Activated CD4-positive, alpha-beta T cell treated with anti-CD3 and anti-CD28 coated beads, Interleukin-2, amount 10 ng/mL, durations not matched to agents 24 days and 14 days (primary cell): ENCODE measurements at places on chromosomes 11 and 22. TPM values are rescaled to one million over a fixed set of nuclear protein-coding genes. Genes with fewer than 3 reads are reported as not detected.

UCP3 gene
- total RNA-seq, result 2.9 and 3.6 TPM in 2 replicates

DNA sequence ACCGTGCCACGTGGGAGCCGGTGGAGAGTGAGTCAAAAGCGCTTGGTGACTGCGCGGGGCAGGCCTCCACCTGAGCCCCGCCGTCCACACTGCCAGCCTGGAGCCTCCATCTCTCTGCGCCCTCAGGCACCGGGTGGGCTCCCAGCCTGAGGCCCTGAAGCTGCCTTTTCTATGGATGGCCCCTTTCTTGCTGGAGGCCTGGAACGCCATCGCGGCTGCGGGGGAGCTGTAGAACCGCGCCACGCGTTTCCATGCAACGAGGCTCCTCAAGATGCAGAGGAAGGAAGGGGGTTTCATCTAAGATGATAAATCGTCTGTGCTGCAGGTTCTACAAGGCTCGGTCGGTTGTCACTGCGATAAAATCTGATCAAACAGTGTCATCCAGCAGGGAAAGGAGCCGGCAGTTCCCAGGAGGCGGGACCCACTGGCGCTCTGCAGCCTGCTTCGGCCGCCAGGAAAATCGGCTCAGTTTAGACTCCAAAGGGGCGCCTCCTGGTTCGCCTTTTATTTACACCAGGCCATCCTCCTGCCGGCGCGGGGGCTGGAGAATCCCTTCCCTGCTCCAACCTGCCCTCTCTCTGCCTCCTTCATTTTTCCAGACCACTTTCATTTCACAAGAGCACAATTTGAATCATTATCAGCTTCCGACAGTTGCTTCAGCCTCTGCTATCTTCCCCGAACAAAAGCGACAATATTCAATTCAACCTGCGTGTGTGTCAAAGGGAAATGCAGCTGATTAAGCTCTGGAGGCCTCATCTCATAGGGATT lies 624.4 kb downstream of the BRD1 start:
- no peak overlapping the region for H3K27ac ChIP-seq
- H3K4me3 ChIP-seq, result no peak overlapping the region
- no peaks in the 10 kb centered on the region for H3K36me3 ChIP-seq
- no peaks in the 10 kb centered on the region for H3K27me3 ChIP-seq

- H3K4me3 ChIP-seq, result no peak overlapping the region
- no peaks in the 10 kb centered on the region for H3K36me3 ChIP-seq
- DNase-seq, result no peak
- peaks cover 12% of the 10 kb centered on the region for H3K27me3 ChIP-seq
These were observed 29.5 kb upstream of the IGSF9B start for GRCh38 chr11:133985981-133986944.

OR2AT4 gene
- total RNA-seq, result not detected in 2 replicates
